Fibroblast of skin of scalp (primary cell): ENCODE measurements at places on chromosomes 7 and 10.

DNA sequence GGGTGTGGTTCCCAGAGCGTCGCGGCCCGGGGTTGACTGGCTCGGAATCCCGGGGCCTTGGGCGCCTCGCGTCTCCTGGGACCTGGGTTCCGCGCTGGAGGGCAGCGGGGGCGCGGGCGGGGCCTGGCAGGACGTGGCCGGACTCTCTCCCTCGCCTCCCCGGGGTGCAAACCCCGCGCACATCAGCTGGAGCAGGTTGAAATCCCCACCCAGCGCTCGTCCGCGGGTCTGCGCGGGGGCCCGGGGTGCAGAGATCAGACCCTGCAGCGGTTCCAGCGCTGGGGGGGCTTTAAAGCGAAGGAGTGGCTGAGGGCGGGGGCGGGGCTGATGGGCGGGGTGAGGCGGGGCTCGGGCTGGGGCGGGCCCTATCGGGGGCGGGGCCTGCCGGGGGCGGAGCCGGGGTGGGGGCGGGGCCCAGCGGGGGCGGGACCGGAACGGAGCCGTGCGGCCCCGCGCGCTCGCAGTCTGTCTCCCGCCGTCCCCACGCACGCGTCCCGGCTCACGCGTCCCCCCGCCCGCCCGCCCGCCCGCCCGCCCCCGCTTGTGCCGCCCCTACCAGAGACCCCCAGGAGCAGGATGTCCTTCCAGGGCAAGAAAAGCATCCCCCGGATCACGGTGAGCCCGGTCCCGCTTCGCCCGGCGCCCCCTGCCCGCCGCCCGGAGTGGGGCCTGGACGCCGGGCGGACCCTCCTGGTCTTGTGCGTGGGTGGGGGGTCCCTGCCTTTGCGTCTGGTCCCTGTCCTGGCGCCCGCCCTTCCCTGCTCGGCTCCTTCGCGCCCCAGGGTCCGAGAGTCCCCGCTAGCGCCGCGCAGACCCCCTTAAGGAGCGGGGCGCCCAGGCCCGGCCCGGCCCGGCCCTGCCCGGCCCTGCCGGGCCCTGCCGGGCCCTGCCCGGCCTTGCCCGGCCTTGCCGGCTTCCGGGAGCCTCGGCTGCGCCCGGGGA, at the start of gene DPYSL4:
DPYSL4 (plus strand) TSS at position 461 of the 942 bp plus-strand sequence; CDS start at position 577, 116 bp downstream.
- DNase-seq, result peak; percentile 54

DNA sequence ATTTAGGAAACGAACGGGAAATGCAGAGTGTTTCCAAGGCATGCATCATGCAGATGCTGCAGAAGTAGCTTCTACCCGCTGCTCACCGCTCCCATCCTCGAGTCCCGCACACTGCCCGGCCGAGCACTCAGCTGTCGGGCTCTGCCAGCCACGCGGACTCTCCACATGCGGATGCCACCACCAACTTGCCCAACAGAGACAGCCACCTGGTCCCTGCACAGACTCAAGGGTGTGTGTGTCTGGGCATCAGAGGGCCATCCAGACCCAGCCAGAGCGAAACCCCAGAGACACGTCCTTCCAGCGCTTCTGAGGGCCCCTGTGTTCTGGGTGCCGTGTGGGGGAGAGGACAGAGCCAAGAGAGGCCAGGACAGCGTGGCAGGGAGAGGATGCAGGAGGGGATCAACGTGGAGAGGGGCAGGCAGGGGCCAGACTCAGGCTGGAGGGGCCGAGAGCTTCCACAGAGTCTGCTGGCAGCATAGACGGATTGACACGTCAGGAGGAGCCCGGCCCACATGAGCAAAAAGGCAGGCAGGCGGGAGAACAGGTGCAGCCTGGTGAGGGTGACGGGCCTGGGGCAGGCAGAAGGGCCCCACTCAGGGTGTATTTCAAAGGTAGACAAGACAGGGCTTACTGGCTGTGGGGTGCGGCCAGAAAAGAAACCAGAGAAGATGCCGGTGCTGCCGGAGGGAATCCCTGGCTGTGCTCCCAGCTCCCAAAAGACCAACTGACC, 18.3 kb downstream of the GPER1 start:
- no peak for DNase-seq

GRCh38 chr10:3292636-3293035, 120.1 kb upstream of the PITRM1 start:
- DNase-seq, result peak; percentile 69

DNA sequence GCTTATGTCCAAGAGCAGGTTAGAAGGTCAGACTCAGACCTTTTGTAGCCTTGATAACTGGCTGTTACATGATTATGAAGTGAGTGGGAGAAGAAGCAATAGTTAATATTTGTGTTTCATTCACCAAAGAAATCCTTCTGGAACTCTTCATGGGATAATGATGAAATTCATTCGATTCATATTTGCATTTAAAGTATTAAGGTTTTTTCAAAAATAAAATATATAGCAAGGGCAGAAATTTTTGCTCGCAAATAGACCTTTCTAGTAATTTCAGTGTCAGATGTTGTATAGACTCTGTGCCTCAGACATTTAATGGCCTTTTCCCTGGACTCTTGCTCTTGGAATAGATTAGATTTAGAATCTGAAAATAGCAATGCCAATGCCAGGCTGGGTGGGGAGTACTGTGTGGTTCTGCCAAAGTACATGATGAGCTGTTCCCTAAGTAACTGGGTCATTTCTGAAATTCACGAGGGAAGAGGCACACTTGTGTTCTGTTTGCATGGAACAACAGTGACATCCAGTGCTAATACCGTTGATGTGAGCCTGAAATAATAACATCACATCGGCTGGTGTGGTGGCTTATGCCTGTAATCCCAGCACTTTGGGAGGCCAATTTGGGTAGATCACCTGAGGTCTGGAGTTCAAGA, 119.2 kb downstream of the MBL2 start:
- no peak for DNase-seq

DNA sequence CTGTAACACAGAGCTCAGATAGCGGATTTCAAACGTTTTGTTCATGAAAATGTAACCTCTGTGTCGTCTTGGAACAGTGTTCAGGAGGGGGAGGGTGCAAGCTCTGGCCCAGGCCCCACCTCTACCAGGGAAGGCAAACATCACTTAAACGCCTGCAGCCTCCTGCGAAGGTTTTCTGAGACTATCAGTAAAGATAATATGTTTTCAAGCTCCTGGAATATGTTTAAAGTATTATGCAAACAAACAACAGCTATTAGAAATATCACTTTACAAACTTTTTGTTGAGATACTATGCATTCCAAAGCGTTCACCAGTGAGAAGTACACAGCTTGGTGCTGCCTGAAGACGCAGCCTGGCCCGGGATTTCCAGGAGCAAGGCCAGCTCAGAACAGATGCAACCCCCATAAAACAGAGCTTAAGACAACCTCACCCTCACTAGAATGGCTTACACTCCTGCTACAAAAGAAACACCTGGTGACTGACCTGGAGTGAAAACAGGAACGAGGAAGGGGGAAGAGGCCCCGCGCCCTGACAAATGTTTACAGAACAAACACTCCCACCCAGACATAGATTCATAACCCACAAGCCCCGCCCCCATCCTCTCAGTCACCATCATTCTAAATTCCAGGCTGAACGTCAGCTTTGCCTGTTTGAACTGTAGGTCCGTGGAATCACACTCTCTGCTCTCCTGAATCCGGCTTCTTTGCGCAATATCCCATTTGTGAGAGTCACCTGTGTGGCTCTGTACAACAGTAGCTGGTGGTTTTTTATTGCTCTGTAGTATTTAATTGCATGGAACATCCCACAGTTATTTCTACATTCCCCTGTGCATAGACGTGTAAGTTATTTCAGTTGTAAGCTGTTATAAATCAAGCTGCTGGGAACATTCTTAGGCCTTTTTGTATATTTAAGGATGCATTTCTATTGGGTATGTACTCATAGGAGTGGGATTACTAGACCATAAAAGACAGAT, 155.0 kb downstream of the PTPRN2 start:
- DNase-seq, result no peak

DNA sequence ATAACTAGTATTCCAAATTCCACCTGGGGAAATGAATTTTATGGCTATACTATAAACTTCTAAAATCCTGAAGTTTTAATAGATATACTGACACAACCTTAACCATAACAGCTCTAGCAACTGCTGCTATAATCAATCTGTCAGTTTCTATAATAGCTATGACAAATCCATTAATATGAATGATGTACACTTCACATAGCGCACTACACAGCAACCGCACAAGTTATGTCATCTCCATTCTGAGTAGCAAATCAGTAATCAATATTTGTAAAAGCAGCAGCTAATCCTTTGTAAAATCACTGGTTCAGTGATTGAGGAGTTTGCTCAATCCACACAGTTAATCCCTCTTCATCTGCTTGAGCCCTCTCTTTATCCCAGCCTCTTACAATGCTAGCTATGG, 105.3 kb downstream of the SKAP2 start:
- DNase-seq, result no peak

DNA sequence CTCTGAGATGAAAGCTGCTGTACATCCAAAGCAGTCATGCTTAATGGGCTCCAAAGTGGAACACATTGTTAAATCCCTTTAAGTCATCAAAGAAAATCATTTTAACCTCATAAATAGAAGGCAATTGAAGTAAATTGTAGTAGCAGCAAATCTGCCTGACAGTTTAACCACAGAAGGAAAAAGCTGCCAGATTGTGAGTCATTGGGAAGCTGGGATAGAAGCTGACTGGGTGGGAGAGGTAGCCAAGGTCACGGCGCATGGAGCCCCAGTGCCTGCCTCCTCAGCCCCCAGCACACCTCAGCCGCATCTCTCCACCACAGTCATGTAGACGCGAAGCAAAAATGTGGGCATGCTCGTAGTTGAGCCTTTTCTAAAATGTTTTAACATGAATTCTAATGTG, 44.0 kb downstream of the TARP start:
- peak; percentile 38 for DNase-seq

- peak; percentile 7 for DNase-seq
These were observed 6.2 kb upstream of the PIK3CG start for GRCh38 chr7:106858618-106859532.

DNA sequence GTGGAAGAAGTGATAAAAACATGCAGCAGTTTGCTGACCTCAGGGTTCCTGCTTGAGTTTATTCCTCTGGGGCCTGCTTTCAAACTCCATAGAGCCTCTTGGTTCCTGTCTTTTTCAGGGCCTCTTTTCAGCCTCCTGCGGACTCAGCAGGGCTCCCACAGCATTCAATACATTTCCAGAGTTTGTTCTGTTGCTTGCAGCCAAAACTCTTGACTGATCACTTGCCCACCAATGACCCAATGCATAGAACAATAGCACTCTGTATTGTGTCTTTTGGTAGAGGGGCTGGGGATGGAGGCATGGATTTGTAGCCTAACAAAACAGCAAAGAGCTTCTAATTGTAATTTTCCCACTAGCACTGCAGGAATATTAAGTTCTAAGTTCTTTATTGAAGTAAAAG, 50.8 kb upstream of the CREB5 start:
- DNase-seq, result no peak

DNA sequence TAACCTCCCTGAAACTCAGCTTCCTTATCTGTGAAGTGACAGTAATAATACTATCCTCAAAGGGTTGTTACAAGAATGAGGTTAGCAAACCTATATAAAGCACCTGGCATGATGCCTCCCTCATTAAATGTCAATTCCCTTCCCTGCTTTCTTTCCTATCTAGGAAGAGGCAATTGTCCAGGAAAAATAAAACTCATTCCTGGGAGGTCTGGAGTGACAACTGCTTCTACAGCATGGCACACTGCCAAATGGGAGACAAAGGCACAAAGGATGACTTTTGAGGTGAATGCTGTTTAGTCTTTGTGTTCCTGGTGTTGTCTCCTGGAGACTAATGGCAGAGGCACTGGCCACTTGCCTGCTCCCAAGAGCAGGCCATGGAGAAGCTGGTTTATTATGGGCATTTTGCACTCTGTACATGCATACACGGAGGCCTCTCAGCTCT, 32.2 kb upstream of the PDE1C start:
- no peak for DNase-seq

DNA sequence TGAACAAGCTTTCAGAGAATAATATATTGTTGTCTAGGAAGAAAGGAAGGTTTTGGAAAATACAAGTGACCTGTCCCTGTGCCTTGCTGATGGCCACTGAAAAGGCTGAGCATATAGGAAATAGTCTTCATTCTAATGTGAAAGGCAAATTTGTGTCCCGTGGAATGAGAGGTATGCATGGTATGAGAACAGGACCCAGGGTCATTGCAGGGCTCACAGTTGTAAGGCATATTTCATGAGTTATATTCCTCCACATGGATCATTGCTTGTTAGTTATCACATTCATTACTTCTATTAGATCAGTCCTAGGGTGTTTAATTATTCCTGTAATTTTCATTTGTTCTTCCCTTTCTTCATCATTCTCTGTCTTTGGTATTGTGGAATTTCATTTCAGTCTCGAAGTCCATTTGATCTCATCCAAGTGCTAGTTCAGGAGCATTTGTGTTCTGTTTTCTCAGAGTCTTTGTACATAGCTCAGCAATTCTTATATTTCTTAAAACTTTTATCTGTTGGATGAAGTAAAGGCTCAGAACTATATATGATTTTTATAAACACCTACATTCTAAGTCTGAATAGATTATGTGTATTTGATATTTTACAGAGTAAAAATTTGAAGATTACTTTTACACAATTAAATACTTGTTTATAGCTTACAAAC, 39.4 kb upstream of the ARHGAP21 start:
- DNase-seq, result peak; percentile 80

- no peak for DNase-seq
These were observed at the start of gene PRPS1L1 for GRCh38 chr7:18027628-18028027. TSS of gene PRPS1L1 (minus strand) at chr7:18027846.

GRCh38 chr10:5349362-5349761, 15.4 kb upstream of the UCN3 start:
- no peak for DNase-seq

GRCh38 chr7:83313931-83314330, 151.2 kb upstream of the PCLO start:
- DNase-seq, result no peak

GRCh38 chr7:12703881-12704280, 16.4 kb downstream of the ARL4A start:
- DNase-seq, result no peak

GRCh38 chr10:9010093-9010492, 955.6 kb downstream of the GATA3 start:
- no peak for DNase-seq

DNA sequence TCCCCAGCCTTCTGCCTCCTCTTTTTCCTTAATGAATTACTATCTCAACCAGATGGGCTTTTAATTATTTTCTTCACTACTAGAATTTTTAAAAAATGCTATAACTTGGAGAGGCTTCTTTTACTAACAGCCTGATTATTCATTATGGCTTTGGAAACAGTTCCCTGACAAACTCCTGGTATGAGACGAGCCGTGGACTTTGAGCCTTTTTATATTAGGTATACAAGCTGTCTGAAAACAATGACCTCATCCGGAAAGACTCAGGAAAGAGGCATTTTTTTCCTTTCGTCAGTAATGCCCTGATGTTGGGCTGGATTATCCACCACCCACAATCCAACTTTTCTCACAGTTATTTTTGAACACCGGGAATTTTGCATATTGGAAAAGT, 26.7 kb upstream of the ABLIM1 start:
- DNase-seq, result peak; percentile 81

DNA sequence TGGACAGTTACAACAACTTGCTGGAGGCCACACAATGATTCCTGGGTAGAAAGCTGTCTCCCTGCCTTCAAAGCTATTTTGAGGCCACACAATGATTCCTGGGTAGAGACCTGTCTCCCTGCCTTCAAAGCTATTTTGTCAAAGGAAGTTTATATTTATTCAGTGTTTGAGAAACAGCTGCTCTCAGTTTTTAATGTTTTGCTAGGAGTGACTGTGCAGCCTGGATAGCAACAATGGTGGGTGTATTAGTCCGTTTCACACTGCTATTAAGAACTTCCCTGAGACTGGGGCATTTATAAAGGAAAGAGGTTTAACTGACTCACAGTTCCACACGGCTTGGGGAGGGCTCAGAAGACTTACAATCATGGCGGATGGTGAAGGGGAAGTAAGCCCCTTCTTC, 3.9 kb upstream of the SGPL1 start:
- no peak for DNase-seq

- DNase-seq, result peak; percentile 98
These were observed 161.6 kb downstream of the ITGA8 start for GRCh38 chr10:15558136-15558535.

GRCh38 chr10:68110027-68110426, 739 bp downstream of the MYPN start:
- peak; percentile 39 for DNase-seq
